CD4-positive, alpha-beta T cell treated with Interferon alpha-2 for 1 hour (primary cell): ENCODE measurements at places on chromosomes 12 and 14.

- DNase-seq, result peak; percentile 20
Measured at GRCh38 chr14:90760591-90761316, 55.5 kb downstream of the TTC7B start.

DNA sequence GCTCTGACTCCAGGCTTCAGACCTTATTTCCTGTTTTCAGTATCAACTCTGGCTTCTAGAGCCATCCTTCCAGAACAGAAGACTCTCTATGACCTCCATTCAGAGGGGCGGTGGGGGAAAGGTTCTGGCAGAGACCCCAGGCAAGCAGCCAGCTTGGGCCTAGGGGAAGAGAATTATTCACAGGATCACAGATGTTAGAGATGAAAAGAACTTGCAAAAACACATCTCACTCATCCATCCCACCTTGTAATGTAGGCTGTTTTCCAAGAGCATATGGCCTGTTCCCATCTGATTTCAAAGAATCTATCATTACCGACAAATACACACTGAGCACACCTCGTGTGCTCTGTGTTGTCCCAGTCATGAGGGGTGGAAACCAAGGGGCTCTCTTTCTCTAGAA lies 131.9 kb downstream of the GRIN2B start:
- no peak for DNase-seq

DNA sequence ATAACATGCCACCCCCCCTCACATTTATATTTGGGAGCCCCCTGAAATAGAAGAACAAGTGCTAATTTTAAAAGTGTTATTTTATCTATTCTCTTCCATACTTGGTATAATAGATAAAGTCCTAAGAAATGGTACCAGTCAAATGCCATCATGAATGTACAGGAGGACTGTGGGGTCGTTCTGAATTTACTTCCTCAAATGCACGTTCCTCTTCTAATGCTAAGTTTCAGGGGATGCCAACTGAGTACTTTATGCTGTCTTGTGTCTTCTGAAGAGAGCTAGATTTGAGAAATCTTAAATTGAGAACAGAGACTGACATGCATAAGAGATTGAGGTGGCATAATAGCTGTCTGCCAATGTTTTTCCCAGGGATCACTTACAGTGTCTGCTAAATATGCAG lies 59.0 kb downstream of the CFAP54 start:
- no peak for DNase-seq

- no peak for DNase-seq
Measured at GRCh38 chr12:103561174-103561573, 25.9 kb upstream of the STAB2 start.

DNA sequence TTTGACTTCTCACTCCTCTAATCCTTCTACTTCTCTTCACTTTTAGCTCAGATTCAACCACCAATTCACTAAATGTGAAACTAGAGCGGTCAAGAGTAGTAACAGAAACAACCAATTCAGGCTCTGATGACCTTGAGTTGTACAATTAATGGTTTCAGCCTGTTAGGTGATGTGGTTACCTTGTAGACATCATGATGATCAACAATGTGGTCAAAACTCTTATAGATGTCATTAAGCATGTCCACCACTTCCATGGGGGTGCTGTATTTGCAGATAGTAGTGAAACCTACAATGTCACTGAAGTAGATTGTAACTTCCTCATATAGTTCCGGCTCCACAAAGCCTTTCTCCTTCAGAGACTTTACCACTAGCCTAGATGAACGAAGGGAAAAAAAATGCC lies 54.1 kb upstream of the PLBD1 start:
- DNase-seq, result no peak

DNA sequence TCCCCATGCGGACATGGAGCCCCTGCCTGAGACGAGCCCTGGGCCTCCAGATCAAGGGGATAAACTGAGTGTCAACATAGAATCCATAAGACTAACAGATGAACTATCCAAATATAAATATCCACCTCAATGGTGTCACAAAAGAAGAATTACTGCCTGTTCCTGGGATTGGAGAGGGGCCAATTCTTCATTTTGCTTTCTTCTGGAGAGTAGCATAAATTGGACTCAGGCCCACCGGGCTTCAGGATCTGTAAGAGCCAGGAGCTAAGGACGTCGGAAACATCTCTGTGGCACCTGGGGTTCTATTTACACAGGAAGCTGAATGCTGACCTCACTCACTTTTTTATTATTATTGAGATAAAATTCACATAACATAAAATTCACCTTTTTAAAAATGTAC lies 408.2 kb upstream of the CCDC196 start:
- no peak for DNase-seq

GRCh38 chr12:55724226-55724939 lies 4.2 kb downstream of the RDH5 start:
- peak; percentile 73 for DNase-seq

DNA sequence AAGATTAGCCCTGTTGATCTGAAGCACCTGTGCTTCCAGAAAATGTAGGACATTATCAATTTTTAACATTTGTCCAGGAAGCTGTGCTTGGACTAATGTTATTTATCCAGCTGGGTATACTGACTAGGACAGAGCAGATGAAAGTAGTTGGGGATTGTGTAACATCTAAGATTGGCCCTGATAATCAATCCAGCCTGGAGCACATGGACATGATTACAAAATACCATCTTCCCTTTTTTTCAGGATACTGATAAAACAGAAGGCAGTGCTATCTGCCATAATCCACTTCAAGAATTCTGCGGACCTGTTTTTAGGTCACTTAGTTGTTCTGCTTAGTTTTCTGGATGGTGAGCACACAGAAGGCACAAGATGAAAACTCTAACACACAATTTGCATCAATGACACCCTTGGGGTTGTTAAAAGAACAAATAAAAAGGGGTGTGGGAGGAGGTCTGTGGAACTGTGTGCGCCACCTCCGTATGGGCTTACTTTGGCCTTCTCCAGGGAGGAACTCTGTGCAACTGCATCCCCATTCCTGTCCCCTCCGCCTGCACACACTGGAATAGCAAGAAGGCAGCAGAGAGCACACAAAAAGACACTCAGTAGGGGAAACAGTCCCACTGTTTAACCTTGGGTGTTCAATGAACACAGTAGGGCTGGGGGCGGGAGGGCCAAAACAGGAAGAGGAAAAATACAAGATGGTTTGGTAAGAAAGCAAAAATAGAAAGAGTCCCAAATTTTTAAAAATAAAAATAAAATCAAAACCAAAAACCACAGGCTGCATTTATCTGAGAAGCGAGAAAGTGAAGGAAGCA lies 31.1 kb upstream of the DUSP6 start:
- DNase-seq, result no peak

DNA sequence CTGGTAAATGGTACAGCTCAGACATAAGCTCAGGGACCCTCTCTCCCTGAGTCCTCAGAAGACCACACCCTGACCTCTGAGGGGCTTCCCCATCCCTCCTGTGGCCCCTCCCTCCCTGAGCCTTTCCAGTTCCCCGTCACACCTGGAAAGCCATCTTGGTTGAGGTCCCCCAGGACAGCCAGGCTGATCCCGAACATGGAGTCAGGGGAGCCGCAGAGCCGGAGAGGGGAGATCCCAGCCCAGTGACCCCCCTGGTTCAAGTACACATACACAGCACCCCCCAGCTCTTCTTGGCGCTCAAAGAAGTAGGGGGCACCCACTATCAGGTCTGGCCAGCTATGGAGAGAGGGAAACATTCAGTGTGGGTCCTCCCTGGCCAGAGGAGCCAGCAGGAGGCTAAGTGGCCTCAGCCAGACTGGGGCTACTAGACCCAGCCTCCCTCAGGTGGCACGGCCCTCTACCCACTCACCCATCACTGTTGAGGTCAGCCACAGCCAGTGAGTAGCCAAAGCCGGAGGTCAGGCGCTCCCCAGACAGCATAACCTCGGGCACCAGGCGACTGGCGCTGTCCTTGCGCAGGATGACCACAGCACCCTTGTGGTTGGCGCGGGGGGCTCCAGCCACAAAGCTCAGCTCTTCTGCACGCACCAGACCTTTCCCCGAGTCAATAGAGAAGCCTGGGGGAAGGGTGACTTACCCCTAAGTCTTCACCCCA lies 9.3 kb downstream of the ITGA7 start:
- no peak for DNase-seq

DNA sequence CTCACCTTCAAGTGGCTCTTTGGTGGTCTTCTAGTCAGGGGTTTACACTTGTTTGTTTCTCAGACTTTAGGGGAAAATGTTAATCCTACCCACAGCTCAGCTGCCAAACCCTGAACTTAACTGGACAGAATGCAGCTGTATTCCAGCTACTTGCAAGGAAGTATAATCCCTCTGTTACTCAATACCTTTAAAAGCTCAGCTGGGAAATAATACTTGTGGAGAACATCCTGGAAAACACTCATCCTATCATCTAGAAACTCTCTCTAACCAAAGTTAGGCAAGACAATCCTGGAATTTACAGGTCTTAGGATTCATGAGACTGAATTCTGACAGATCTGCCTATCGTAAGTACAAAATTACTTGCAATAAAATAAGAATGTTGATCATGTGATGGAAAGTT lies 404.1 kb downstream of the ADAMTS20 start:
- DNase-seq, result no peak

DNA sequence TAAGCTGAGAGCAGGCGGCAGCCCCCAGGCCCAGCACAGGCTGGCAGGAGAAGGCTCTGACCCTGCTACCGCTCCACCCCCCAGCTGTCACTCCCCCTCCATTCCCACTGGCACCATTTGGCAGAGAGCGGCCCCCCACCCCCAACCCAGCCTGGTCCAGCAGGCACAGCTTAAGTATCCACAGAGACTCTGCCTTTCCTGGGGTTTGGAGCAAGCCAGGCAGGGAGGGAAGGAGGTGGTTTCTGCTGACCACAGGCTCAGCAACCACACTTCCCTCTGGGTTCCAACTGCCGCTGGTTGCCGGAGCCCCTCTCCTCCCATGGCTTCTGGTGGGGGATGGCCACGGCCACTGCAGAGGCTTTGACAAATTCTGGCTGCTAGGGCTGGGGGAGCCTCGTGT lies 30.5 kb upstream of the CCND2 start:
- no peak for DNase-seq

GRCh38 chr14:101789222-101789621 lies 27.7 kb downstream of the PPP2R5C start:
- no peak for DNase-seq

- DNase-seq, result no peak
Measured at GRCh38 chr12:64450057-64450640, 1.8 kb upstream of the TBK1 start.

- no peak for DNase-seq
Measured at GRCh38 chr12:10466311-10466710, 13.1 kb upstream of the KLRC1 start.

- DNase-seq, result no peak
Measured at GRCh38 chr12:92471551-92471950, 231.2 kb upstream of the PLEKHG7 start.

DNA sequence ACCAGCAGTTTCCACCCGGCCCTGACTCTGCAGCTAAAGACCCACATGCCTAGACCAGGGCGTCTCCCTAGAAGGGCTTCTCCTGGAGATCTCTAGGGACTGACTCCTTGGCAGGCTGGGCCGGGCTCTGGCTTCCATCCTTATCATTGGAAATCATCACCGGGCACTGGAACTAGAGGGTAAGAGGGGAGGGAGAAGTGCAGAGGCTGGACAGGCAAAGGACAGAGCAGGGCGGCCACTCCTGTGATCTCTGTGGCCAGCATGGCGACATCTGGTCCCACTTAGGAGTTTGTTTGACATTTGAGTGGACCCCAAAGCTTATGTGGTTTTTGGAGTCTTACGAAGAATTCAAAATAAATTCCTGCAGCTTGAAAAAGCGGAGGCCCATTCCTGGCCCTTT lies 7.1 kb downstream of the LTBP2 start:
- DNase-seq, result no peak

GRCh38 chr12:23803540-23803939 lies 145.9 kb downstream of the SOX5 start:
- DNase-seq, result no peak

DNA sequence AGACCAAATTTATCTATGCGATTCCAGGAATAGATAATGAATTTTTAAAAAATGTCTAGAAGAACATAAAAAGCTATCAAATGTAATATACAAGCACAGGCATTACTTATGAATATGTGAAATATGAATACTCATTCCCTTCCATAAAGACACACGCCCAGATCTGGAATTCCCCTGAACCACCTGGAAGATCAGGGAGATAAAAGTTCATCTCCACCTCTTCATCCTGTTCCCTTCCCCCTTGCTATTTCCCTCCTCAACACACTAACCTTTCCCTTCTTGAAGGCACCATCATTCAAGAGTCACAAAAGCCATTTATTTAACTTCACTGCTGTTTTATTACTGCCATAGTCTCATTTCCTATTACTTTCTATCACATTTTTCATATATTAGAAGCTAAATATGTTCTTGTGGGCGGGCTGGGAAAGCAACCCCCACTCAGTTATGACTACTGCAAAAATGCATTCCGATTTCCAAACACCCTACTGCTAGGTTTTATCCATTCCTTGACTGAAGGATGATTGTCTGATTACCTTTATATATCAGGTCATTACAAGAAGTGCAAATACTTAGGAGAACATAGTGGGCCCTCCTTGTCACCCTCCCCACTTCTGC lies 16.1 kb downstream of the FGD6 start:
- DNase-seq, result no peak

DNA sequence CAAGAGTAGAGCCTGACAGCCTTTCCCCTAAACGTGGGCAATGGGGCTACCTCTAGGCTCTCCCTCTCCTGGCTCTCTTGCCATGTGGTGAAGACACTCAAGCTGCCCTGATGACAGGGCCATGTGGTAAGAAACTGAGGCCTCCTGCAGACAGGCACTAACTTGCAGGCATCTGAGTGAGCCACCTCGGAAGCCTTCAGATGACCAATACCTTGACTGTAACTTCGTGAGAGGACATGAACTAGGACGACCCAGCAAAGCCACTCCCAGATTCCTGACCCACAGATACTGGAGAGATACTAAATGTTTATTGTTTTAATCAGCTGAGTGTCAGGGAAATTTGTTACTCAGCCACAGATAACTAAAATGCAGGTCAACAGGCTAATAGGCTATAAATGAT lies 96.4 kb downstream of the EFCAB11 start:
- DNase-seq, result no peak

DNA sequence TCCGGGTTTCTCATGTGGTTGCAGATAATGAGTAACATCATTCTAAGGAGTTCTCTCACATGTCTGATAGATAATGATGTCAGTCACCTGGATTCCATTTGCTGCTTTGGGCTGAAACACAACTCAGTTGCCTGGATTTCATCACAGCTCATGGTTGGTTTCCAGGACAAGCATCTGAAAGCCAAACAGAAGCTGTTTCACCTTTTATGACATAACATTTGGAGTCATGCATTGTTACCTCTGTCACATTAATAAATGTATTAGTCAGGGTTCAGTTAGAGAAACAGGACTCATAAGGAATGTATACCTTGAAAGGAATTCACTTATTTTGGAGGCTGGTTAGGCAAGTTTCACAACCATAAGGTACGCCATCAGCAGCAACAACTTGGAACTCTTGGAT lies 251.9 kb upstream of the ATXN7L3B start:
- no peak for DNase-seq

GRCh38 chr14:36221112-36221511 lies 44.6 kb upstream of the PTCSC3 start:
- DNase-seq, result no peak
